ENCODE measurements at places on chromosomes 4 and X.
A peak's percentile ranks its signal among the peaks of the same experiment; 100 is the strongest.

- DNase-seq: no peak
Measured at GRCh38 chr4:164252286-164252685, 501.6 kb upstream of the SMIM31 start.

GRCh38 chr4:66577922-66578321 lies 907.6 kb upstream of the EPHA5 start:
- DNase-seq: no peak

DNA sequence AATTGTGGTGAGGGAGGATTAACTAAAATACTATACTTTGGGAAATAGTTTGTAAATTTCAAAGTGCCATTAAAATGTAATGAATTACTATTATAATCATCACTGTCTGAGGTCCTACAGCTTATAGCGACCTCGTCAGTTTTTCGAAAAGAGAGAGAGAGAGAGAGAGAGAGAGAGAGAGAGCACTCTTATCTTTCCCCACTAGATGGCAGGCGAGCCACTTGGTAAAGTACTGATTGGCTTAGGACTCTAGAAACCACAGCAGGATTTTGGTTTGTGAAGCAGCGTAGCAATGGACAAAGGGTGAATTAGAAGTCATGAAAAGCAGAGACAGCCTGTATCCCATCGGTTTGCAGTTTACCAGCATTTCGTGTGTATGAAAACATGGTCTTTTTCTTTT lies 52.5 kb downstream of the LINC00632 start:
- DNase-seq: no peak

- no peak for DNase-seq
Measured at GRCh38 chr4:37603711-37604110, 82.5 kb downstream of the RELL1 start.

GRCh38 chrX:14997271-14997670 lies 124.0 kb downstream of the MOSPD2 start:
- no peak for DNase-seq

GRCh38 chr4:105305019-105305836 lies 158.6 kb downstream of the TET2 start:
- DNase-seq: no peak

GRCh38 chr4:107806196-107806595 lies 18.5 kb upstream of the SGMS2 start:
- no peak for DNase-seq

DNA sequence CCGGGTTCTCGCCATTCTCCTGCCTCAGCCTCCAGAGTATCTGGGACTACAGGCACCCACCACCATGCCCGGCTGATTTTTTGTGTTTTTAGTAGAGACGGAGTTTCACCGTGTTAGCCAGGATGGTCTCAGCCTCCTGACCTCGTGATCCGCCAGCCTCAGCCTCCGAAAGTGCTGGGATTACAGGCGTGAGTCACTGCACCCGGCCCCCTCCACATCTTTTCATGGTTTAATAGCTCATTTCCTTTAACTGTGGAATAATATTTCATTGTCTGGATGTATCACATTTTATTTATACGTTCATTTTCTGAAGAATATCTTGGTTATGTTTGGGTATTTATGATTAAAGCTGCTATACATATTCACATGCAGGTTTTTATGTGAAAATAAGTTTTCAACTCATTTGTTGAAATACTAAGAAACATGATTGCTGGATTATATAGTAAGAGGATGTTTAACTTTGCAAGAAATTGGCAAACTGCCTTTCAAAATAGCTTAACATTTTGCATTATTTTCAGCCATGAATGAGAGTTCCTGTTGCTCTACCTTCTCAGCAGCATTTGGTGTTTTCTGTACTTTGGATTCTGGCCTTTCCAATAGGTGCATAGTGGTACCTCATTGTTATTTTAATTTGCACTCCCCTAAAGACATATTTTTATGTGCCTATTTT lies 591.9 kb downstream of the TECRL start:
- DNase-seq: no peak

- DNase-seq: no peak
Measured at GRCh38 chr4:98260047-98260578, 1.1 kb upstream of the RAP1GDS1 start.

GRCh38 chr4:62622089-62622488 lies 1422.0 kb downstream of the ADGRL3 start:
- no peak for DNase-seq

DNA sequence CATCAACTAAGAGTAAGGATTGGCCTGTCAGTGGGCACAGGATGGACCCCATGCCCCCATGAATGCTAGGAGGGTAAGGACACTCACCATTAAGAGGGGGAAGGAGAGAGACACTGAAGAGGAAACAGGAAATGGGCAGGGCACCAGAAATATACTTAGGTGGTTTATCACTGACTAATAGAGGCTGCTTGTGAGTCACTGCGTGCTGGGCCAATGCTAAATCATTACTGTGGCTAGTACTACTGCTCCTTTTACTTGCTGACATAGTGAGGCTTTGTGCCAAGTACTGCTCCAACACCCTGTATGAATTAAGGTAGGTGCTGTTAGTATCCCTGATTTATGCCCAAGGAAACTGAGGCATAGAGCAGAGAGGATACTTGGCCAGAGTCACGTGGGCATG lies 130.4 kb upstream of the FRMPD4 start:
- DNase-seq: no peak

DNA sequence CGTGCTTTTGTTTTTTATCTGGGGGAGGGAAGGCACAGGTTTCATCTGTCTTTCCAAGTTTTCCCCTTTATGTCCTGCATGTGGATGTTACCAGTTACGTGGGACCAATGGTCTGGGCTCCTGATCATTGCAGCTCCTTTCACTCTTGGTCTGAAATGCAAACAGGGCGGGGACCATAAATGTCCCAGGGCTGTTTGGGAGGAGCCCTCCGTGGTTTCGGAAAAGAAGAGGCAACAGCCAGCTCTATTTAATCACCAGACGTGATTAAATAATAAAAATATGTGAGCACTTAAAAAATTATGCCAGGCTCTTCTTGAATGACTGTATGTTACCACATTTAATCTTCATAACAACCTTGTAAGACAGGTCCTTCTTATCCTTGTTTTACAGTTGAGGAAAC lies 30.8 kb upstream of the C1GALT1C1 start:
- DNase-seq: no peak

- DNase-seq: no peak
Measured at GRCh38 chr4:15809466-15809865, 31.3 kb downstream of the CD38 start.

DNA sequence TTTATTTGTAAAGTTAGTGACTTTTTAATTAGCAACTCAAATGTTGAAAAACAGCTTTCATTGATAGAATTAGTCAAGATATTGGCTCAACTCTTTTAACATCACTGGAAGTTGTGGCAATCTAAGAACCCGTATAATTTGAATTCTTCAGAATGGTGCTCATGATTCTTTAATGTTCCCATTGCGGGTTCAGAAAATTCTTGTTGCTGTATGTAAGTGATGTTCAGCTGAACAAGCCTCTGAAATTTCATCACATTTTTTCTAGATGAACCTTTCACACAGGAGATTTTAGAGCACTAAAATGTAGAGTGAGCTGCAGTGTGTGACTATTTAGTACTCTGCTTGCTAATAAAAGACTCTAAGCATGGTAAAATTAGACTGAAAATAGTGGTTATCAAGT lies 1317.7 kb downstream of the FSTL5 start:
- no peak for DNase-seq

GRCh38 chr4:17275836-17276235 lies 236.1 kb downstream of the QDPR start:
- DNase-seq: no peak

DNA sequence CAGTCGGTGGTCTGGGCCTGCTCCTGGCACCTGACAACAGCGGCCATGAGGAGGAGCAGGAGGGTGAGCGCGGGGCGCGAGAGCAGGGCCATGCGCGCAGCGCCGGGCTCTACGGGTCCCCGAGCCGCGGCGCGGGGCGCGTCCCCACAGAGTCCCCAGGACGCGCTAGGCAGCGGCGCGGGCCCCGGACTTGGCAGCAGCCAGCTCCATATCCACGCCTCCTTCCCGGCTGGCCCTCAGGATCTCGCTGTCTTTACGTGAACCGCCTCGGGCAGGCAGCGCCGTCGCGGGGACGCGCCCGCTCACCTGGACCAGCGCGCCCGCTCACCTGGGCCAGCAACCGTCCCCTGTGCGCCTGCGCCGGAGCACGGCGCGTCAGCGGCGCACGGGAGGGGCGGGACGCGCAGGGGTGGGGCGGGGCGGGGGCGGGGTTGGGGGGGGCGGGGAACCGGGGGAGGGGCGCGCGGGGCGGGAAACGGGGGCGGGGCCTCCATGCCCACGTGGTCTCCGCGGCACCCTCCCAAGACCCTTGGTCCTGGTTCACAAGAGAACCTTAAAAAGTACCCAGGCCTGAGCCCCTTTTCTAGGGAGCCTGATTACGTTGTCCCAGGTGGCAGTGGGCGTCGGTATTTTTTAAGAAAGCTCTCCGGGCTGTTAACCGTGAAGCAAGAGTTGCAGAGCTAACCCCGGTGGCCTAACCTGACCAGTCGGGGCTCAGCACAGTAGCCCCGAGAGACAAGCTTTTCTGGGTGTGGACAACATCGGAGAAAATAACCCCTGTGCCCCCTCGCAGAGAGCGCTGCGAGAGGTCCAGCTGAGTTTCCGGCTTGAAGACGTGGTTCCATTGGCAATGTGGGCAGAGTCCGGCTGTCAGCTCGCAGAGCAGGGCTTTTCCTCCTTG lies at the start of gene PLA2G12A:
Gene PLA2G12A, minus strand, starts transcription at position 353 of the 901 bp plus-strand sequence. Its CDS starts 261 bp downstream, at position 92.
- DNase-seq: peak; percentile 46

DNA sequence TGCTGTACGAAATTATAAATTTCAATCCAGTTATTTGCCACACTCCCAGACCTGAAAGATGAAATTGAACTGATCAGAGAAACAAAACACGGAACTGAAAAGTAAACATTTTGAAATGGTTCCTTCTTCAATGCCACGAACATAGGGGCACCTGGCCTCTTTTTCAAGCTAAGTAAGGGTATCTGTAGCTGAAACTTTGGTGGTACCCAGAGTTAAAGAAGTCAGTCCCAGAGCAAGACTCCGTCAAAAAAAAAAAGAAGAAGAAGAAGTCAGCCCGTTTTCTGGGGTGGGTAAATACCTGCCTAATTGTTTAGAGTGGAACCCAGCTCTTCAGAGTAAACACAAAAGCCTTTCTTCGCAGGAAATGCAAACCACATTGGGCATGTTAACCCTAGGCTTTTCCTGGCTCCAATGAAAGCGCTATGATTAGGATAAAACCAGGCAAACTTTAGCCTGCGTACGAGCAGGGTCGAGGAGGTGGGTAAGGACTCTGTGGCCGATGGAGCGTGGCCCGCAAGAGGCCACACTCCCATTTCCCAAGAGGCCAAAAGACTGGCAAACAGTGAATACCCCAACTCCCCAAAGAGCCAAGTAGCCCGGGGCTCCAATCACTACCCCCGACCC lies 1.3 kb downstream of the ANTXR2 start:
- DNase-seq: no peak

- no peak for DNase-seq
Measured at GRCh38 chrX:41661366-41662095, 27.2 kb upstream of the GPR34 start.

DNA sequence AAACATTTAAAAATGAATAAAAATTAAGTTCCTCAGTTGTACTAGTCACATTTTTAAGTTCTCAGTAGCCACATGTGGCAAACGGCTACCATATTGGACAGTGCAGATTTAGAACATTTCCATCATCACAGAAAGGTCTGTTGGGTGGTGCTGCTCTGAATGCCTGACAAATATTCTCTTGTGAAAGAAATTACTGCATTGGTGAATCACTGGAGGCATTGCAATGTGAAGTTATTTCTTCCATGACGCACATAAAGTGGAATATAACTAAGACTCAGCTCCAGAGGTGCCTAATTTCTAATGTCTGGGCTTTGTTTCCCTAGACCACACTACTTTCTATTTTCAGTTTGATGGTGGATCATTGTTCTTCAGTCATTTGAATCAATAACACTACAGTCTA lies 44.9 kb downstream of the CLNK start:
- DNase-seq: no peak

- no peak for DNase-seq
Measured at GRCh38 chr4:101299899-101300540, 47.3 kb downstream of the PPP3CA start.

DNA sequence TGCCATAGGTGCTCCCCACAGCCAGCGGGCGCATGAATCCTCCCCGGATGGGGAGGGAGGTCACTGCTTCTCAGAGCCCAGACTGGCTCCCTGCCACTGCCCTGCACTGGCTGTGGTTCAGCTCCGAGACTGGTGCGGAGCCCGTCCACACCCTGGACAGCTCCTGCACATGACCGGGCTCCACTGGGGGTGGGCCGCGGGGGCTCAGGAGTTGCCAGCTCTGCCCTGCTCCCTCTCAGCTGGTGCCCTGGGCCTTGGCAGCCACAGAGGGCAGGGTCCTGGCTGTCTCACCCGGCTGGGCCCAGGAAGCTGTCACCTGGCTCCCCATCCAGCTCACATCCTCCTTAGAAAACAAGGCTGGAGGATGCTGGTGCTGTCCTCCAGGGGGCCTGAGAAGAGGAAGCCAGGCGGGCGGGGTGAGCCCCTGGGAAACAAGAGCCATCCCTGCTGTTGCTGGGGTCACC lies 64.9 kb upstream of the ADRA2C start:
- no peak for DNase-seq

GRCh38 chr4:2357821-2358745 lies 60.4 kb downstream of the ZFYVE28 start:
- DNase-seq: no peak

DNA sequence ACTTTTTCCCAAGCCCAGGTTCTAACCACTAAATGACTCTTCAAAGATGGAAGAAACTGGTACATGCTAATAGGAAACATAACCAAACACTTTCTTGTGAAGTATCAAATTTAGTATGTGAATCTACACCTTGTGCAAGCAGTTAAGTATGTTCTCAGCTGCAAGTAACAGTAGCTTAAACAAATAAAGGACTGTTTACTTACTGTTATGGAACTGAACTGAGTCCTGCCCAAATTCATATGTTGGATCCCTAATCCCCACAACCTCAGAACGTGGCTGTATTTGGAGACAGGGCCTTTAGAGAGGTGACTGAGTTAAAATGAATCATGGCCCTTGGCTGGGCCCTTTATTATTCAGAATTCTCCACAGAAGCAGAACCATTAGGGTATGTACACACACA lies 178.7 kb downstream of the KDR start:
- DNase-seq: no peak

- DNase-seq: no peak
Measured at GRCh38 chrX:153874366-153875125, 11.4 kb downstream of the L1CAM start.

DNA sequence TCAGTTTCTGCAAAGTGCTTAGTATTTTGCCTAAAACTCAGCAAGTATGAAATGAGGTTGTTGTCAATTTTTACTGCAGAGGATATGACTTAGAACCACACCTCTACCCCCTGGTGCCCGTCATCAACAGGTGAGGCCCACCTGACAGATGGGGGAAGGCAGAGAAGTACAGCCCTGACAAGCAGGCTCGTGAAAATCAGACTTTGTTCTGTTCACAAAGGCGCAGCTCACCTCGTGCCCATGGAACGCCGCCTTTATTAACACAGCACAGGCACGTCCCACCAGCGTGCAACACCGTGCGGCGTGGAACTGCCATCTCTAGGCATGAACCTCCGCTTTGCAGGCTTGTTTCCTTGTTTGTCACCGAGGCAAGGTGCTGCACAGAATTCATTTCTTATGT lies 13.3 kb downstream of the CYP4V2 start:
- DNase-seq: no peak
